Lung microvascular endothelial cell (primary cell): ENCODE measurements at places on chromosomes 1 and 21. TPM values are rescaled to one million over a fixed set of nuclear protein-coding genes. Genes with fewer than 3 reads are reported as not detected.

Gene PDPN
- 45.1 and 108 TPM in 2 replicates for total RNA-seq

Gene CREG1
- total RNA-seq, result 28.8 and 76.8 TPM in 2 replicates

Gene WNT2B
- total RNA-seq, result 0.44 and 0.79 TPM in 2 replicates

Gene VAV3
- 33.3 and 59.1 TPM in 2 replicates for total RNA-seq

Gene SPRR2A
- not detected in 2 replicates for total RNA-seq

Gene LCE1B
- not detected in 2 replicates for total RNA-seq

Gene VWA1
- 2.2 and 5.0 TPM in 2 replicates for total RNA-seq

Gene OR2M3
- not detected in 2 replicates for total RNA-seq

Gene BCAN
- not detected in 2 replicates for total RNA-seq

Gene WNT9A
- 0.87 and 0.99 TPM in 2 replicates for total RNA-seq

Gene ALPL
- 0.22 TPM in 1 of 2 replicates, not detected in the other for total RNA-seq

GRCh38 chr21:32239551-32239950 is 39.3 kb downstream of the MIS18A start:
- DNase-seq, result no peak

GRCh38 chr1:212067787-212068186 is 32.2 kb downstream of the DTL start:
- DNase-seq, result peak; percentile 94

GRCh38 chr1:109799445-109799844 is 35.7 kb upstream of the EPS8L3 start:
- no peak for DNase-seq

DNA sequence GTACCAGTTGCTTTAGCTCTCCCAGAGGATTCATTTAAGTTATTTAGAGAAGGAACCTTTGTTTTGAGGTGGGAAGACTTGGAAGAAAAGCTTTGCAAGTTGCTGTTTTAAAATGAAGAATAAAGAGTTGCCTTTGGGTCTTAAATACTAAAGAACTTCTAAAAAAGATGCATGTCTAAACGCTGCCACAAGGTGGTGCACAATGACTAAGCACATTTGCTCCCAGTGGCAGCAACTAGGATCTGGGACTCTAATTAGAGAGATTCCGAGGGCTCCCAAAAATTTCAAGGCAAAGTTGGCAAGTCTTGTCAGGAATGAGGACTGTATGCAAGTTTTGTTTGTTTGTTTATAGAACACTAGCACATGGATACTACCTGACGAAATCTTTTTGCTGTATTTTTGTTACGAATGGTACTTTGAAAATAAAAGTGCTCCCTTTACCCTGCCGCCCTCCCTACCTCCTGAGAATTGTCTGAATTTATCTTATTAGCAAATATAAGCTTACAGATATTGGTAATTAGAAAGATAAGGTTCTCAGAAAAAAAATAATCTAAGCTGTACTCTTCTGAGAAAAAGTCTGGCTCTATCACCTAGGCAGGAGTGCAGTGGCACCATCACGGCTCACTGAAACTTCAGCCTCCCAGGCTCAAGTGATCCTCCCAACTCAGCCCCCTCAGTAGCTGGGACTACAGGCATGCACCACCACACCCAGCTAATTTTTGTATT is 121.8 kb downstream of the HFM1 start:
- peak; percentile 82 for DNase-seq

GRCh38 chr1:169648709-169649108 is 18.8 kb upstream of the SELP start:
- no peak for DNase-seq

- peak; percentile 55 for DNase-seq
These were observed 522 bp downstream of the RC3H1 start for GRCh38 chr1:174021591-174022079.

- no peak for DNase-seq
These were observed 1.9 kb upstream of the HES3 start for GRCh38 chr1:6241887-6242740.

DNA sequence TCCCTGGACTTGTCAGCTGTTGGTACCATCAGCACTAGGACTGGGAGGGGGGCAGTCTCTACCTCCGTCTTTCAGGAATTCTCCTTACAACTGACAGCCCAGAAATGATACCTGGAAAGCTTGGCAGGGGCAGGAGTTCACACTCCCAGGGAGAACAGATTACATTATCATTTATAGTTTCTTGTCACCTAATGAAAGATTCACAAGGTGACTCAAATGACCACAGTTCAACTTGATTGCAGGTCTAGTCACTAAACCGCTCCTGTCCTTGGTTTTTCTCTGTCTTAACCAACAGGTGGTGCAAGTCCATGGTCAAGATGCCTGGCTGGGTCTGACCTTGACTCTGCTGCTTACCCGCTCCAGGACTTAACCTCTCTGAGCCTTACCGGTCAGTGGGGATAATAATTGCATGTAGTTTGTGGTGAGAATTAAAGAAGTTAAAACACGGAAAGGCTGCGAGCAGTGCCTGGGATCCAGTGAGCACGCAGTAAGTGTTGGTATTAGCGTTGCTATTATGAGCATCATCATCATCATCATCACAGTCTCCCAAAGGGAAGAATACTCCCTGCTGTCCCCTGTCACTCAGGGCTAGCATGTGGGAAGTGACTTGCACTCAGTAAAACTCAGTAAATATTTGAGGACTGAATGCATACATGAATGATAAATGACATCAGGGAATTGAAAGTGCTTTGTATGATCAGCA is 125.3 kb upstream of the CD34 start:
- DNase-seq, result no peak

- DNase-seq, result no peak
These were observed 17.5 kb upstream of the C1orf105 start for GRCh38 chr1:172402878-172403569.

DNA sequence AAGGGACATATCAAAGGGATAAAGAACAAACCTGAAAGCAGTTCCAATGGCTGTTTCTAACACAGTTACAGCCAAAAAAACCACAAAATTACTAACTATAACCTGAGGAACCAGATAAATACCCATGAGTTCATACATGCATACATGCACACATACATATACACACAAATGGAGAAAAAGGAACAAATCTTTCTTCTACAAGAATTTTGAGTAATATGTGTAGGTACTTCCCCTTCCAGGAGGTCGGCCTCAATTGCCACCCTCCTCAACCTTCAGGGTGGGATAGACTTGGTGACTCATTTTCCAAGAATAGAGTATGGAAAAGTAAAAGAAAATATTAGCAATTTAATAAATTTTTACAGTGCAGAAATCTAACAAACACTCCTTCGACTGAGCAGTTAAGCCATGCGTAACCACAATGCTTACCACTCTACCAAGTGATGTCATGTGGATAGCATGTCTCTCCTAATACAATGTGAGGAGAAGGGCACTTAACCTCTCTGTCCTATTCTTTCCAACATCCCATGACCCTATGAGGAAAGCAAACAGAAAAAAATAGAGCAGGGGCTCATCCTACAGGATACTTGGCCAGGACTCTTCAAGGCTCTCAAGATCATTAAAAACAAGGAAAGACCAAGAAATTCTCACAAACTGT is 243.0 kb upstream of the RUNX1 start:
- no peak for DNase-seq

DNA sequence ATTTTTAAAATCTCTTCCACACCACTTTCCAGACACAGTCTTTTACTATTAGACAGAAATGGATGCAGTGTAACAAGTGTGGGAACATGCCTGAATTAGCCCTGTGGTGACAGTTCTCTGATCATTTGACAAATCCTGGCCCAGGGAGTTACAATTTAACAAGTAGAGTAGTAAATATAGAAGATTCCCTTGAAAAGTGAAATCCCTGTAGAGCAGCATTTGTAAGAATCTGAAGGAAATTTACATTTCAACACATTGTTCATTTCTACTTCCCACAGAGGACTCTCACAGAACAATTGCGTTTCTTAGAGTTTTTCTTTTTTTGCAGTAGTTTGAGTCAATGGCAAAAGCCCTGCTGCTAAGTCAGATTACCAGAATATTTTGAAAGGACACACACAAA is 458.3 kb upstream of the BRINP3 start:
- DNase-seq, result no peak

- DNase-seq, result peak; percentile 71
These were observed at the start of gene TMEM240 for GRCh38 chr1:1540090-1540817. TSS of gene TMEM240 (minus strand) at chr1:1540624. CDS start at chr1:1540346, 278 bp downstream.

DNA sequence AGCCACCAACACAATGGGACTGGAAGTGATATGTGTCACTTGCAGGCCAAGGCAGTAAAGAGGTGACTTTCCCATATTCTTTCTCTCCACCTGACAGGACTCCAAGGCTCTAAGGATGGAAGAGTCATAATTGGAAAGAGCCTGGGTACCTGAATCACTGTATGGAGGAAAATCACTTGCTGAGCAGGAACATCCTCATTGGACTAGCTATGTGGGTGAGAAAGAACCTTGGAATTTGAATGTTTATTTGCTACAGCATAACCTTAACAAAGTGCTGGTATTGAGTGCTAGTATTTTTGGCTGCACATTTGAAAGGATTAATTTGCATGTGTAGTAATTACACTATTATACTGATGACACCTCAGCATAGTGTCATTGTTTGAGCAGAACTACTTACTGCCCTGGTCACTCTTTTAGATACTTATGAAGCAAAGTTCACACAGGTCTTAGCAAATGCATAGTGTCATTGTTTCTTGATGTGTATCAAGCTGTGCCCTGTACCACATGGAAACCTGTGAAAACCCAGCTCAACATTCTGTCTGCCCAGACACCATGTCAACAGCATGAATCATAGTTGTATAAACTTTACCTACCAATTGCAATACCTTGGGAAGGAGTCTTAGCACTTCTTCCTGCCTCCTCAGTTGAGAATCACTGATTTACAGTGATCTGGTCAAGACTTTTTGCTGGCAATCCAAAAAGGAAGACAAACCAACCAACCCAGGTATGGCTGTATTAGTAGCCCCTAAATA is 5.1 kb upstream of the S100A10 start:
- no peak for DNase-seq

GRCh38 chr21:27314131-27314530 is 347.2 kb upstream of the ADAMTS5 start:
- DNase-seq, result no peak

GRCh38 chr1:87305762-87306161 is 22.9 kb upstream of the LMO4 start:
- no peak for DNase-seq

DNA sequence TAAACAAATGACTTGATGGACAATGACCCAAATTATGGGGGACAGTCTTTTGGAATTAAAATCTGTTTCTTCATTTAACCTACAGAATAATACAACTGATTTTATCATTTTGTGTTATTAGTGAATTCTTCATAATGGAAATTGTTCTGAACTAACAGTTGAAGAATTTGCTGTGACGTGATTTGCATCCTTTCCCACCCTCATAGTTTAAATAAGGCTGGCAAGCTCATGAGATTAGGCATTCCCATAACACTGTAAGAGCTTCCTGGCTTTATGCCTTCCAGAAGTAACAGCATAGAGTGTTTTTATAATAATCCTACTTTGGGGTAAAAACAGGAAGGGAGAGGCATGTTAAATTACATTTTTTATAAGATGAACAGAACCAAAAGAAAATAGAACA is 95.7 kb downstream of the ATP6V1G3 start:
- peak; percentile 95 for DNase-seq

DNA sequence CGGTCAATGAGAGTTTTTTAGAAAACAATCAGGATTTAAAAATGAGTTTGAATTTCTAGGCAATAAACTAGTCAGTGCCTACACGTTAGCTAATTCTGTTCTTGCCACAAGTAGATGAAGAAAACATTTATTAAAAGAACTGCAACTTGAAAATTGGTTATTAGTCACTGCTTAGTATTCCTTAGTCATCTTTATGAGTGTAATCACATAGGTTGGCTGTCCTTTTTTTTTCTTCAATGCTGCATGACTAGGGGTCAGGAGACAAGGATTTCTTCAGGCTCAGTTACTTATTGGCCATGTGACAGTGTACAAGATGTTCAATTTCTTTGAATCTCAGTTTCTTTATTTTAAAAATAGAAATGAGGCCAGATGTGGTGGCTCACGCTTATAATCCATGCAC is 17.1 kb downstream of the SOAT1 start:
- DNase-seq, result no peak

- DNase-seq, result no peak
These were observed 45.2 kb downstream of the H3-3A start for GRCh38 chr1:226107471-226108460.

DNA sequence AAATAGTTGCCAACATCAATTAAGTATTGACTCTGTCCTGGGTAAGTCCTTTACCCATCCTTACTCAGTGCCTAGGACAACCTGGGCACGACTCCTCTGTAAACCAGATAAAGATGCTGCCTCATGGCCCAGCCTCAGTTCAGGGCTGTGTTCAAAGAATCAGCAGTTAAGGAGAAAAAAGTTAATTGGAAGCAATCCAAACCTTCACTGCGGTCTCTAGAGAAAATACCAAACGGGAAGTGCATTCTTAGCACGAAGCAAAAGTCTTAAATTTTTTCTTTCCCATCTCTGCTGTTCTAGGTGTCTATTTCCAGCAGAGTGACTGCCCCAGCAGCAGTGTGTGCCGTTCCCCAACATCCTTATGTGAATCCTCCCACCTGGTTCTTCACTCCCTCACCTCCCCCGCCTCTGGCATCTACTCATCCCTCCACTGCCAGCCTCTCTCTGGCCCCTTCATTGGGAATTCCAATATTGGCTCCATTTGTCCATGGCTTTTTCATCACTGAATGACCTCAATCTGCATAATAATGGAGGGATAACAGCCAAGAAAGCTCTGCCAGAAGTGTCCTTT is 23.2 kb downstream of the KANK4 start:
- DNase-seq, result no peak

GRCh38 chr1:237152506-237153335 is 110.7 kb downstream of the RYR2 start:
- no peak for DNase-seq
